Kidney (tissue), 22 donors: ENCODE measurements at places on chromosomes 3 and 15.
A peak's percentile ranks its signal among the peaks of the same experiment; 100 is the strongest.

DNA sequence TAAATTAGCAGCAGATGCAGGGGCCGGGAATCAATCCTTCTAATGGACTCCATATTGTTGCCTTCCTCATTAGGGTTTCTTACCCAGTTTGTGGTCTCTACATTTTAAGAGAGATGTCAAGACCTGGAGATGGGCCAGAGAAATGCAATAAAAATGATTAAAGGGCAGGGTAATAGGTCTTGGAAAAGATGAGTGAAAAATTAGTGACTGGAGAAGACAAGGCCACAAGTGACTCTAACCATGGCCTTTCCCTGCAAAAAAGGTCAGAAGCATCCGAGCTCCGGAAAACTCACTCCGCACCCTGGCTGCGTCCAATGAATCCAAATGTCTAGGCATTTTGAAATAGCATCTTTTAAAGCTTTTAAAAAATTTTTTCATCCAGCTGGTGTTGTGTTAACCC, 152.8 kb downstream of the ARRDC4 start:
- DNase-seq, result peak; percentile 83

DNA sequence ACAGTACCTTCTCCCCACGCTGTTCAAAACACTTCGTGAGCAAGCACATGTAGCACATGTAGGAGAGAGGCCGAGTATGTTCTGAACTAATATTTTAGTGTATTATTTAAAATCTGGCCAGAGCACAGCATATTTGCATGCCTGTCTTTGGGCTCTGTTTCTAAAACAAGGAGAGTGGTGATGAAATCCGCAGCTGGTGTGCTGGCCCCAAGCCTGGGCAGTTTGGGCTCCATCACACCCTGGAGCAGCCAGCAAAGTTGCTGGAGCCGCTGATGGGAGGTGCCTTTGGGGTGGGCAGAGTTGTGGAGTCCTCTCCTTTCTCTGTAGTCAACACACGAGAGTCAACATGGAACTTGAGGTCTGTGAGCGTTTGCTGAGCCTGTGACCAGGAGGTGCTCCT, 116.6 kb downstream of the SLCO3A1 start:
- no peak for DNase-seq

- DNase-seq, result no peak
These were observed 32.9 kb downstream of the SLC4A7 start for GRCh38 chr3:27451251-27451650.

DNA sequence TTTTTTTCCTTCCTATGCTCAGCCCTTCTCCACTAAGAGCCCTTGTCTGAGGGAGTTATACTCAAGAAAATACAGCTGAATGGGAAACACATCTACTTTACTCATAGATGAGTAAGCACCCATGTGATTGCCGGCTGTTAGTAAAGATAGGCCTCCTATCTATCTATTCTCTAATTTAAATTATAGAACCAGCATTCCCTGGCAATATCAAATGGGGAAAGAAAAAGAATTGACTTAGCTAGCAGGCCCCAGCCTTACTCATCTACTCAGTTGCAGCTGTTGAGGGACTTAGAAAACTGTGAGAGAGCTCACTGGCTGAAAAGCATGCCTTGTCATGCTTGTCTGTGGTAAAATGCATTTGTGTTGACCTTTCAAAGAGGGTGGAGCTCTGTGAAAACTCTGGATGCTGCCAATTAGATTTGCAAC, 116.9 kb upstream of the LRRFIP2 start:
- DNase-seq, result no peak

DNA sequence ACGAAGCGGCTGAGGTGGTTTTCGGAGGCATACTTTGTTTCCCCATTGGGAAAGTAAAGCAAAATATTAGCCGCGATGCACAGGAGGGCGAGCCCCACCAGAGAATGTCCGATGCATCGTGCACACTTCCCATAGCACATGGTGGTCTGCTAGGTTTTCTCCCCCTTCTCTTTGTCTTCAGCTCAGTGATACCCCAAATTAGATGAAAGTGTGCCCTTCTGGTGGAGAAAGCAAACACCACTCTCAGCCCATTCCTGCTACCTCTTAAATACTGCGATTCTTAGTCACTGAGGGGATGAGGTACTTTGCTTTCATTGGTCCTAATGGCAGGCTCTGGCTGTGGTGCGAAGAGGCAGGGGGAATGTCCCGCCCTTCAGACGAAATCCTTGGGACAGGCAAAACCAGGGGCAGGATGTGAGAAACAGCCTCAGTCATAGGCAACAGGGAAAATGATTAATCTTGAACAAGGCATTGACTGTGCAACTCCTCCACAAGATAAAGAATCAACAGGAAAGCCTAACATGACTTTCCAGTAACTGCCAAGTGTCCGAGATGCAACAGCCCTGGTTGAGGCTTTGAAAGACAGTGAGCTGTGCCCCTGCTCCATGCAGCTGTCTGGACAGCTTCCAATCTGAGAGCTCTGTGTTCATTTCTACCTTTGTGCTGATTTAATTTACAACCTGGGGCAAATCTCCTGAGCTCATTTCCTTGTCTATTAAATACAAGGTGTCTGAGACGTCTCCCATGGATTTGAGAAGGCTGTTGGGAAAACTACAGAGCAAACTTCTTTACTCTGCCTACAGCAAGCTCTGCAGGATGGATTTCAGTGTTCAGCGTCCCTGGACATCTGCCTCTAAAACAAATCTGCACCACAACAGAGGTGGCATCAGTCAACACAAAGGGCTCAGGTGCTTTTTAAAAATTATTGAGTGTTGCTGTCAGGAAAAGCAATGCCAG, at the start of gene TM4SF1:
Gene TM4SF1 (minus strand): TSS at position 242 of the 957 bp plus-strand sequence. CDS start 102 bp downstream, at position 140.
- DNase-seq, result no peak

DNA sequence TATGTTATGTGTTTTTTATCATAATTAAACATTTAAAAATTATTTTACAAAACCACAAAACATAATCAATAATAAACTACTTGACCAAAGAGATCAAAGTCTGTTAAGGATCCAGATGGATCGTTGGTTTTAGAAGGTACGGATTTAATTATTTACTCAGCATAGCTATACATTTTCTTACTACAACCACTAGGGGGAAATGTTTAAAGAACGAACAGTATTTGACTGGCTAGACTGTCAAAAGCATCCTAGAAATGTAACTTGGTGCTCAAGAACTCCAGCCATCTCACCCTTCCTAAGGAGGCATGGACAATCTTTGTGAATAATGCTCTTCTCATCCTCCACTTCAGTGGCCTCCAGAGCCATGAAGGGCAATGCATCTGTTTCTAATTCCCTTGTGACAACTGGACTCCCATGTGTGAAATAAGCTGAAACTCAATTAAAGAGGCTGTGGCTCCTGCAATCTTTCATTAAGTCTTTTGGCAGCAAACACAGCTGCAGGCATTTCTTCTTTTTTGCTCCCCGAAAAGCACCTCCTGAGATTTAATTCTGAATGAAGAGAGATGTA, 94.7 kb upstream of the TUSC7 start:
- no peak for DNase-seq

- DNase-seq, result no peak
These were observed 36.4 kb downstream of the WWTR1 start for GRCh38 chr3:149621218-149622005.

DNA sequence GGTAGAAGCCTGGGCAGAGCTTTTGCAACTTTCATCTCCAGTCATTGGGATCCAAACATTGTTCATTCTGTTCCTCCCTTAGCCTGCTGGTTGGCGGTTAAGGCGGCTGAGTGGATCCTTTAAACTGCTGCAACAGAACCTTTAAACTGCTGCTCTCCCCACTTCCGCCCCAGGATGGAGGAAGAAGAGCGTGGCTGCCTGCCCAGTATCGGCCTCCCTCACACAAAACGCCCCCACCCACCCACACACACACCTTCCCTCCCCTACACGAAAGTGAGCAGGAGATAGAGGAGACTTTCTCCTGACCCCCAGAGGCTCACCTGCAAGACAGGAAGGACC, 460 bp upstream of the ZMAT3 start:
- DNase-seq, result no peak
